ENCODE measurements at places on chromosomes 16 and 17.

- no peak for DNase-seq
Observed at GRCh38 chr16:52874042-52874441, 178.7 kb downstream of the CHD9NB start.

- DNase-seq, result no peak
Observed at GRCh38 chr17:82170412-82170961, 42.2 kb downstream of the CCDC57 start.

DNA sequence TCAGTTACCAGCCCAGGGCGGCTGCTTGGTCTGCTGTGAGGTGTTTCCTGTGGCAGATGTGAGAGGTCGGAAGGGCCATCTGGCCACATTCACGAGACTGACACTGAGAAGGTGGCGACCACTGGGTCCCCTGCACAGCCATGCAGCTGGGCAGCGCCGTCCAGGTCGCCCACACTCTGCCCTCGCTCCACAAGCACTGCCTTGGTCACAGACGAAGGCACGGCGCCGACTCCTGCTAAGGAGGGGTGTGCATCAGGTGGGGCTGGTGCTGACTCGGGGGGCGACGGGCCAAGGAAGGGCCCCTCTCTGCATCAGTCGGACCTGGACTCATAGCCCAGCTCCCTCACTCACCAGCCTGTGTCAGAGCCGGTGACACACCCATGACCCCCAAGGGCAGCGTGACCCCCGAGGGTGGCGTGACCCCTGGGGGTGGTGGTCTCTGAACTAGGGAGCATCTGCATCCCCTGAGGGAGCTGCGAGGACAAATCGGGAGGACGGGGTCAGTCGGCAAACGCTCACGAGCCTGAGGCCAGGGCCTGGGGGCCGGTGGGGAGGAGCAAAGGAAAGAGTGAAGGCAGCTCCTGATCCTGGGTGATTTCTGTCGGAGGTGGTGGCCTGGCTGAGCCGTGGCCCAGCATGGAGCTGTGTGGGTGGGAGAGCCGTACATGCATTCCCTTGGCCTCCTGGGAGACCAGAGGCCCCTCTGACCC lies 30.4 kb downstream of the NME3 start:
- DNase-seq, result no peak

DNA sequence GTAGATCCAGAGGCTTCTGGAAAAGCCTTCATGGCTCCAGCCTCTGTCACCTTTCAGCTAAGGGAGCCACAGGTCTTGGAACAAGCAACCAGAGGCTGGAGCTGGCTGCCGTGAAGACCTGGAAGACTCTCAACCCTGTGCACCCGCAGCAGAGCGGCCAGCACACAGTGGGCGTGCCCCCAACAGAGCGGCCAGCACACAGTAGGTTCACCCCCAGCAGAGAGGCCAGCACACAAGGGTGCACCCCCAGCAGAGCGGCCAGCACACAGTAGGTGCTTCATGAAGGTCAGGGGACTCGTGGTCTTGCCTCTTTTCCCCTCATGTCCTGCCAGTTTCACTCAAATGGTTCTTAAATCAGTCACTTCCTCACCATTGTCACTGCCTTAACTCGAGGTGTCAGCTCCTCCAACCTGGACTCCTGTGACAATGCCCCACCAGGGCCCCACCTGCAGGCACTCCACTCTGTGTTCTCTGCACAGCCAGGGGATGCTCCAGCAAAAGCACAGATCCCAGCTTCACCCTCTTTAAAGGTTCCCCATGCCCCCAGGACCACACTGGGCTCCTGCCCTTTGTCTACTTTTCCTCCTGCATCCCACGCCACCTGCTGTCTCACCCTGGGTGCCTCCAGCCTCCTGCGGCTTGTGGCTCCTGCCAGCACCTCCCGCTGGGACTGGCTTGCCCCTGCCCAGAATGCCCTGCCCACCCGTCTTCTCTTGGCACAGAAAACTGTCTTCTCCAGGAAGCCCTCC lies 42.4 kb upstream of the DOC2B start:
- peak; percentile 8 for DNase-seq

DNA sequence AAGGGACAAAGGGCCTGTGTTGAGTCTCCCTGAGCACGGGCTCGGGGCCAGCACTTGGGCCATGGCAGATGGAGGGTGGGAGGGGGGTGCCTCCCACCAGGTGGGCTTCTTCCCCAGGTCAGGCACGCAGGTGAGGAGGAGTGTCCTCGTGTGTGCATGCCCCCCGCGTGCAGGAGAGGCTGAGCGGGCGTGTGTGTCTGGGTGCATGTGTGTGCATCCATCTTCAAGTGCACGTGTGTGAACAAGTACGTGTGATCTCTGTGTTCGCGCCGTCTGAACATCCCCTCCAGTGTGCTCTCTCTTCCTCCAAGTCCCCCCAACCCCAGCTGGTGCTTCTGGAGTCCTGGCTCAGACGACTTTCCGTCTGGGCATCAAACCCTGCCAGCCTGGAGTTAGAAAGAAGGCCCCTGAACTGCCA lies 2.7 kb upstream of the ZG16B start:
- DNase-seq, result no peak

- DNase-seq, result no peak
Observed at GRCh38 chr16:72961115-72961832, 86.7 kb downstream of the ZFHX3 start.

- peak; percentile 50 for DNase-seq
Observed at GRCh38 chr16:4936991-4937781, at the start of gene PPL. Gene PPL (minus strand): TSS chr16:4937148. CDS start chr16:4937045, 103 bp downstream.

GRCh38 chr17:19390951-19391350 lies 4.0 kb upstream of the MFAP4 start:
- no peak for DNase-seq

- no peak for DNase-seq
Observed at GRCh38 chr17:65297384-65297783, 160.2 kb downstream of the RGS9 start.

DNA sequence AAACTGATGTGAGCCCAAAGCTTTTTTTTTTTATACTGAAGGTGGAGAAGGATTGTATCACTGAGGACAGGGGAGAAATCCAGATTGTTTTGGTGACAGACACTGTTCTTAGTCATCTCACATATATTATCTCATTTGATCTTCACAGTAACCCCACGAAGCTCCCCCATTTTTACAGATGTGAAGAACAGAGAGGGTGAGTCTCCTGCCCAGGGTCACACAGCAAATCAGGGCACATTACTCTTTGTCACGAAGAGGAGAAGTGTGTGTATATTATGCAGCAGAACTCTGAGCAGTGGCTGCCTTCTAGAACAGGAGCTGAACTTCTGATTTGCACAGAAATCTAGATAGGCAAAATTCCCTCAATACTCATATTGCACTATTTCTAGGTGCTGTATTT lies 504.3 kb downstream of the XYLT1 start:
- no peak for DNase-seq

GRCh38 chr17:82412535-82413520 lies 5.3 kb upstream of the HEXD start:
- DNase-seq, result no peak

- DNase-seq, result no peak
Observed at GRCh38 chr16:80948886-80949493, 57.7 kb downstream of the CMC2 start.

DNA sequence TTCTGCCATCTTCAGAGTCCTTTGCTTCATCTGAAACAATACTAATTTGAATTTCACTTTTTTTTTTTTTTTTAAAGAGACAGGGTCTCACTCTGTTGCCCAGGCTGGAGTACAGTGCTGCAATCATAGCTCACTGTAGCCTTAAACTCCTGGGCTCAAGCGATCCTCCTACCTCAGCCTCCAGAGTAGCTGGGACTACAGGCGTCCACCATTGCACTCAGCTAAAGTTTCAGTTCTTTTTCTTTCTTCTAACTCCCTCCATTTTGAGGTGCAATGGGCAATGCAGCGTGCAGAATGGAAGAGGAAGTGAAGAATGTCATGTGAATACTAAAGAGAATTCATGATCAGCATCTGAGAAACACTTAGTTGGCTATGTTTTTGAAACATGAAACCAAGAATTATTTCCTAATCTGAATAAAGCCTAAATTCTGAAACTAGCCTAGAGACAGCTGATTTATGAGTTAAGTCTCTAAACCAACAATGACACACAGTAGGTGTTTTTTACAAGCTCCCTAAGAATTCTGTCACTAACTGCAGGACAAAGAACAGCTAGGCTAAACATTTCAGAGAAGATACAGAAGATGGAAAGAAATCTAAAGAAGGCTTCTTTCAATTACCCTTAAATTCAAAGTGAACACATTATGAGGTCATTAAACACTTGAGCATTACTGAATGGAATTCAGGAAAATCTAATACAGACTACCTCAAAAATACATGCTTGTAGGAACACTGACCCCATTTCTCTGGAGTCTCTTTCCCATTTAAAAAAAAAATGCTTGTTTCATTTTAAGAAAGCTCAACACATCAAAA lies 21.0 kb downstream of the SNN start:
- DNase-seq, result no peak

DNA sequence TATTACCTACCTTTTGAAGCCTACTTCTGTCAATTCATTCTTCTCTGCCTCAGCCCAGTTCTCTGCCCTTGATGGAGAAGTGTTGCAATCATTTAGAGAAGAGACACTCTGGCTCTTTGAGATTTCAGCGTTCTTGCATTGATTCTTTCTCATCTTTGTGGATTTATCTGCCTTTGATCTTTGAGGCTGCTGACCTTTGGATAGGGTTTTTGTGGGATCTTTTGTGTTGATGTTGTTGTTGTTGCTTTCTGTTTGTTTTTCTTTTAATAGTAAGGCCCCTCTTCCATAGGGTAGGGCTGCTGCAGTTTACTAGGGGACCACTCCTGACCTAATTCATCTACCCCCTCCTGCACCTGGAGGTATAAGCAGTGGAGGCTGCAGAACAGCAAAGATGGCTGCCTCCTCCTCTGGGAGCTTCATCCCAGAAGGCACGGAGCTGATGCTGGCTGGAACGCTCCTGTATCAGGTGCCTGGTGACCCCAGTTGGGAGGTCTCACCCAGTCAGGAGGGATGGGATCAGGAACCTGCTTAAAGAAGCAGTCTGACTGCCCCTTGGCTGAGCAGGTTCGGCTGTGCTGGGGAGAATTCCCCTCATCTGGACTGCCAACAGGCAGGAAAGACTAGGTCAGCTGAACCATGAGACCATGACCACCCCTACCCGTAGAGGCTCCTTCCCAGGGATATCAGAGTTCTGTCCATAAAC lies 28.0 kb downstream of the NFATC3 start:
- no peak for DNase-seq

- no peak for DNase-seq
Observed at GRCh38 chr16:46916980-46917379, 32.8 kb downstream of the GPT2 start.

- peak; percentile 40 for DNase-seq
Observed at GRCh38 chr17:58120195-58120822, 27.9 kb upstream of the OR4D1 start.

DNA sequence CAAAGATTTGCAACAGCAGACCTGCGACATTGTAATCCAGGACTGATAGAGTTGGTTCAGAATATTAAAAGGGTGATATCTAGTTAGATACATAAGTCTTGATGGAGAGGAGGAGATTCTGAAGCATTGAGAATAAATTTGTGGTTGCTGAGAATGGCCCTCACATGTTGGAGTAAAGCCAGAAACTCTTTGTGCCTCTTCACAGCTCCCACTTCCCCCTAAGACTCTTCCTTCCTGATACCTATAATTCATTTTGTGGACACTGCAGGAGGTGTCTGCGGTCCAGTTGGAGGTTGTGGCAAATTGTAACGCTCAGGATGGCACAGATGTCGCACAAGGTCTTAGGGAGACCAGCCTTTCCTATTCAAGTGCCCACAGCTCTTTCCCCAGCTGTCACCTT lies 17.5 kb downstream of the WWOX start:
- no peak for DNase-seq

DNA sequence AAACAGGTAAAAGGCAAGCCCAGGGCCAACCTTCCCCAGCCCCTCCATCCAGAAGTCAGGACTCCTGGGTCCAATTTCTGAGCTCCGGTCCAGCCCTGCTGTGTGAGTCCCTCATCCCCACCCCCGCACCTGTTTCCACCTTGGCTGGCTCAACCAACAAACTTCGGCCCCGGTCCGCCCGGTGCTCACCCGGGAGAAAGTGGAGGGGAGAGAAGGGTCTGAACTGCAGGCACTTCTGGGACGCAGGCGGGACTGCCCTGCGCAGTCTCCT lies 541 bp downstream of the RHBDF2 start:
- DNase-seq, result no peak

DNA sequence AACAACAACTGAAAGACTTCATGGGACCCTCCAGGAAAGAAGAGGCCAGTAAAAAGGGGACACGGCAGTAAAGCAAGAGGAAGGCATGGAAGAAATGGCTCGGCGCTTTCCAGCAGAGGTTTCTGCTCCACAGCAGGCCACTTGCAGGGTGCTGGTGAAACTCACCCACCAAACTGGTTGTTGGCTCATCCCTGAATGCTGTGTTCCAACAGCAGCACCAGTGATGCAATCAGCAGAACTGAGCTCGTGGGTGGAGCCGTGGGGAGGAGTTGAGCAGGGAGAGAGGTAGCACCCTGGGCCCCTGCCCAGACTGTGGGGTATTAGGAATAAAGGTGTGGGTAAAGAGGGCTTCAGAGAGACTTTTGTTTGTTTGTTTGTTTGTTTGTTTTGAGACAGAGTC lies 62.8 kb upstream of the ADCY9 start:
- DNase-seq, result no peak

GRCh38 chr16:87831421-87832136 lies 37.7 kb downstream of the SLC7A5 start:
- no peak for DNase-seq

- DNase-seq, result no peak
Observed at GRCh38 chr17:33964344-33964979, 290.6 kb upstream of the CCL2 start.

DNA sequence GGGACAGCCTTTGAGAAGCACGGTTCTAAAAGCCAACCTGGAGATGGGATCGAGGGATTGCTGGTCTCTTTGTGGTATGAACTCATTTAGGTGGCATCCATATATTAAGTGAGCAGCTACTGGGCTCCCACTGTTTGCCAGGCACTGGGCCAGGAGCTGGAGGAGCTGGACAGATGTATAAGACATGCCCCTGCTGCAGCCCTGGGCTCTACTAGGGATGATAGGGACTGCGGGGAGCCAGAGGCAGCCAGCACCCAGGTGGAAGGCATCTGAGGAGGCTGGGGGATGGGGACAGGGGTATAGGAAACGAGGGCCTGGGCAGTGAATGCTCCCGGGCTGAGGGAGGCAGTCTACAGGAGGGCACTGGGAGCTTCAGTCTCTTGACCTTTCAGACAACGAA lies 53.0 kb upstream of the MEAK7 start:
- DNase-seq, result no peak

DNA sequence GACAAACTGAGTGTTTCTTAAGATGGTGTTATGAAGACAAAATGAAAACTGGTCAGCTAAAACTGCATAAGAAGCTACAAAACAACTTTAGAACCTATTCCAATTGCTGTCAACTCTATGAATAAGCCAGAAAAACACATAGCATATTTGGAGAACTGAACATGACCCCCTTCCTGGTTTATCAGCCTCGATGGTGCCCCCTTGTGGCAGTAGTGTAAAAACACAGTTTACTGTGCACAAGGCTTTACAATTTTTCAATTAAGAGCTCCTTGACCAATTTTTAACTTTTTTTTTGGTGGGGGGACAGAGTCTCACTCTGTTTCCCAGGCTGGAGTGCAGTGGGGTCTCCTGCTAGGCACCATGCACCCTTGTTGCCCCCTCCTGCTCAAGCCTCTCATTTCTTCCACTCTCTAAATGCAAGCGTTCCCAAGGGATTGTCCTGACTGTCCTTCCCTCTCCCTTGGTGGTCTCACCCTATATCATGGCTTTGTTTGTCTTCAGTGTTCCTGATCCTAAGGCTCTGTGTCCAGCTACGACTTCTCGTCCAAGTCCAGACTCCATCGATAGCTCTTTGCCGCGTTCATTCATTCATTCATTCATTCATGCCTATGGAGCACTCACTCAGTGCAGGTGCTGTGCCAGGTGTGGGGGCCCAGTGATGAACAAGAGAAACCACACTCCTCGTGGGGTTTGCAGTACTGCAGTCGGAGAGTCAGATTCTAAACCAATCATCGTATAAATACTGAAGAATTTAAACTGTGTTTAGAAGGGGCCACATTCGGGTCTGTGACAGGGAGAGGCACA lies 7.5 kb downstream of the EIF1 start:
- peak; percentile 64 for DNase-seq
